AG10803 (cell line): ENCODE measurements at places on chromosomes 5 and 9.

GRCh38 chr5:69084195-69084594 lies 9.6 kb upstream of the SLC30A5 start:
- DNase-seq = peak; percentile 9

DNA sequence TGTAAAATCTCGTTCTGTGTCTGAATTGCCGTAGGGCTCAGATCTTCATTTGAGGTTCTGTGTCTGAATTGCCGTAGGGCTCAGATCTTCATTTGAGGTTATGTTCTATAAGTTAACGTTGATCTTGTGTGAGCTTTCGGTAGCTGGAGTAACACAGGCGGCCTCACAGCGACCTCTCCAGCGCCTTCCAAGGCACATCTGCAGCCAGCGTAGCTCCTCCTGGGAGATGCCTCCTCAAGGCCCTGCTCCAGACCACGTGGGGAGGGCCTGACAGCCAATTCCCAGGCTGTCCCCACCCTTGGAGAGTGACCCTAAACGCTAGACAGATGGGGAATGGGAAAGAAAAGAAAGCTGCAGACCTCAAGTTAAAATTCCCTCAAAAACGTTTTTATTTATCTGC lies 8.7 kb upstream of the AHRR start:
- peak; percentile 41 for DNase-seq

DNA sequence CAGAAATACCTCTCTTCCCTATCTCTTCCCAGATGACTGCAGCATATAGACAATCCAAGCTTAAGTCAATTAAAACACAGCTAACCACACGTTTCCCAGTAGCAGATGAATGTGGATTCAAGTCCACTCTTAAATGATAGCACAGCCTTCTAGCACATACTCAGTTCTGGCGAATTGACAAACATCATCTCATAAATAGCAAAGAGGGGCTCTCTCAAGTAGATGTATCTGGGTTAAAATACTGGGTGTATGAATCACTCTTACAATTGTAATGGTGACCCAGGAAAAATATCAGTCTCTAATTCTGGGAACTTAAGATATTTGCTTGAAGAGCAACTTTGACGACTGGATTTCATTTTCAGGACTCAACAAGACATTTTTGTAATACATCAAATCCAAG lies 67.0 kb upstream of the HAPLN1 start:
- peak; percentile 4 for DNase-seq

- DNase-seq = no peak
These were observed 122.2 kb downstream of the ADAMTS6 start for GRCh38 chr5:65359569-65359968.

- no peak for DNase-seq
These were observed 187.3 kb downstream of the NR3C1 start for GRCh38 chr5:143216211-143216610.

GRCh38 chr5:54822324-54822687 lies 163.1 kb downstream of the ESM1 start:
- no peak for DNase-seq

DNA sequence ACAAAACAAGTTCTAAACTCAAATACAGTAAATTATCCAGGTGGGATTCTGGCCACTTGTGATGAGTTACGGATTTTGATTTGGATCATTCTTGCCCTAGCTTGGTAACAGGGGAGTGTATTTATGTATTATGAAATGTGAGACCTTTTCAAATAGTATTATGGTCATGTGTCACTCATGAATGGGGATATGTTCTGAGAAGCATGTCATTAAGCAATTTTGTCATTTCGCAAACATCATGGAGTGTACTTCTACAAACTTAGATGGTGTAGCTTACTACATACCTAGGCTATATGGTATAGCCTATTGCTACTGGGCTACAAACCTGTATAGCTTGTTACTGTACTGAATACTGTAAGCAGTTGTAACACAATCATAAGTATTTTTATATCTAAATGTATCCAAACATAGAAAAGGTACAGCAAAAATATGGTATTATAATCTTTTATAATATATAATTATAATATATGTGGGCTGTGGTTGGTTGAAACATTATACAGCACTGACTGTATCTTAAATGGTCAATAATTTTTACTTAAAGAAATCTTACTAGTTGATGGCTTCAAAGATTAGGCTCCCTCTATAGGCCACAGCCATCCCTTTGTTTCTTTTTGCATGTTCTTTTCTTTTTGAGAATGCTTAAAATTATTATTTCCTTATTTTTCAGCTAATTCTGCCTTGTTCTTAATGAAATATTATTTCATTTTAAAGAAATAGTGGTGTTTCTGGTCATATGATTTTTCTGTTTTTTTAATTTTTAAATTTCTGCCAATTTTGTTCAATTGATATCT lies 128.4 kb downstream of the MAST4 start:
- DNase-seq = peak; percentile 3

GRCh38 chr9:26893030-26893676 lies 551 bp upstream of the CAAP1 start:
- DNase-seq = no peak

DNA sequence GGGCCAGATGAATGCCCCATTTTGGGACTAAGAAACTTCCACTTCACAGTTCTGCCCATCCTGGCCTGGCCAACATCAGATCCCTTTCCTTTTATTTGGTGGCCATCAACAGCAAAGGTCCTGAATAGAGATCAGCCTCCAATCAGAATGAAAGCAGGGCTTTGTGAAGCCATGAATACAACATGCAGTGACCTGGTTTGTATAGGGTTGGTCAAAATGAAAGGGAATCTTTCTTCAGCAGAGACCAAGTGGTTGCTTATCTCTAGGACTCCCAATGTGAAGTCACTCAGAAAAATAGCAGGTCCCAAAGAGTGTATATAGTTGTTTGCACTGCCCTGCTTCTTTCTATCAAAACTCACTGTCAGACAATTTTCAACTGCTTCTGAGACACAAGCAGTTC lies 113.9 kb upstream of the SLC12A2 start:
- no peak for DNase-seq

- DNase-seq = no peak
These were observed 93.2 kb downstream of the CDO1 start for GRCh38 chr5:115723220-115723619.

GRCh38 chr5:109312695-109313094 lies 97.1 kb downstream of the PJA2 start:
- no peak for DNase-seq
